ENCODE measurements at places on chromosomes 2 and 18.

GRCh38 chr2:113255140-113256070, 23.3 kb downstream of the PAX8 start:
- no peak for DNase-seq

DNA sequence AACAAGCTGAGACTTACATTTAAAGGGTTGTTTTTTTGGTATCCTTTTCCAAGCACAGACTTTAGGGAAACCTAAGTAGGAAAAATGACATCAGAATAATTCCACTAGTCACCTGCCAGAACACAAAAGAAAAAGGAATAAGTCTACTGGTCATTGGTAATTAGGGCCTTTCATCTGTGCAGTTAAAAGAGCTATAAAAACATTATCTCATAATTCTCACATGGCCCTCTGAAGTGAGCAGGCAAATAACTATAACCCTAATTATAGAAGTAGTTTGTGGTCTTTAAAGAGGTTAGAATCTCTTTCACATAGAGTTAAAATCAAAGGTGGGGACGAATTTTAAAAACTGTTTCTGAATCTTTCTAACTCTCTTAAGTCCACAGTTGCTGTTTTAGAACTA, 111.1 kb upstream of the B3GNT2 start:
- no peak for DNase-seq

DNA sequence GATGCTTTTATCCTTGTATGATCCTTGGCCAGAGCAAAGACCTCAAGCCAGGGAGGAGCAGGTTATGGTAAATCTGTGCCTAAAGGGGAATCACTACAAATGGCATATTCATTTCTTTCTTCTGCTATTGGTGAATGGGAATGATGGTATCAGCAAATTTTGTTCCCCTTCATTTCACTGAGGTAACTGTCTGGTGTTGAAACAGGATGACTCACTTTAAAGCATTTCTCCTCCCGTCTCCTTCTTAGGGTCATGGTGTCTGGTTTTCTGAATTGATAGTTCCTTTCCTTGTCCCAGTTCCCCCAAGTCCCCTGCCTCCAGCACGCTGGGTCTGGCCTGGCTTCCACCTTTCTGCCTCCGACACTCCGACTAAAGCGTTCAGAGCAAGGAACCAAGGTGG, 109.2 kb downstream of the MREG start:
- DNase-seq = no peak

- no peak for DNase-seq
Observed at GRCh38 chr2:86821842-86822241, 31.1 kb upstream of the CD8A start.

DNA sequence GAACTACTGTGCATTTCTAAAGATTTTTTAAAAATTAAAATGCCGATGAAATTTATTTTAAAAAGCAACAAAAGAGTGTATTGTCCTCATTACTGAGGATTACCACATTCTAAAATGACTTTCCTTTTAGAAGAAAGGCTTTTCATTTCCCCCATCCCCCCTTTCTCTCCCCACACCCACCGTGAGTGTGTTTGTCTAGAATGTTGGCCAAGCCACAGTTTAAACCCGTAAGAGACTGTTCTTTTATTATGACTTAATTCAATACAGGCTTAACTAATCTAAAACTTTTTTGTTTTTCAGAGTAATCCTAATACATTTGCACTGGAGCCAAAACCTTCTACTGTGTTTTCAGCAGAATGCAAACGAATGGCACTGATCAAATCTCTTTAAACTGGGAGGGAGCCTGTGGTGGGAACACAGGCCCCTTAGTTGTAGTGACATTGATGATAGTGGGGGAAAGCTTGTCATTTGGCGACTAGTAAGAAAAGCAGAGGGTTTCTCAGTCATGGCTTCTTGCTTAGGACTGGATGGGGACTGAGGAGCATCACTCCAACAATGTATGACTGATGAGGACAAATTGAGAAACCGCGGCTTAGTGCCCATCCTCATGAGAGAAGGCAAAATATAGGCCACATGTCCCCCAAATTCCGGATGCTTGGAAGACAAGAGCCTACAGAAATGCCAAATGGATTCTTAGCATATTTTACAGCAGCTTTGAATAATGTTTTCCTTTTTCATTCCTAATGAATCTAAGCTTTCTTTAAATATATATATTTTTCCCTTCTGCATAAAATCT, 154.0 kb upstream of the SMIM21 start:
- DNase-seq = peak; percentile 23

GRCh38 chr2:216789081-216789480, 70.8 kb downstream of the TNP1 start:
- no peak for DNase-seq

DNA sequence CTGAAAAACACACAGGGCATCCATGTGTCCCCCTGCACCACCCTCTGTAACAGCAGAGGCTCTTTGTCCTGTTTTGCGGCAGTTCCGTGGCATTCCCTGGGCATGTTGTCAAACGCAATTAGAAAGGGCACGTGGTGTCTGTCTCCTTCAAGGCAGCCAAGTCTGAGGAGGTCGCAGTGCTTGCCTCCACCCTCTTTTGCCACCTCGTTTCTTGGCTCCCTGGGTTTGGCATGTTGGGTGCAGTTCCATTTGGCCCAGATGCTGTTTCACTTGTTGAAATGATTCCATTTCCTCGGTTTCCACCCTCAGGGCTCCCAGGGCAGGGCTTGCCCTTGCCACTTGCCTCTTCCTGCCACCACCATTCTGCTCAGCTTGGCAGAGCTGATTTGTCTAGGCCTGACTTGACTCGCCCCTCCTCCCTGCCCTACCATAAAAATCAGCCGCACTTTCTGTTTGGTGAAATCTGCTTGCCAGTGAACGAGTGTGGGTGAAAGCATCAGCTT, 12.4 kb downstream of the CCL20 start:
- no peak for DNase-seq

GRCh38 chr2:69964353-69964841, 3.0 kb upstream of the ASPRV1 start:
- no peak for DNase-seq

- DNase-seq = no peak
Observed at GRCh38 chr2:10546975-10547391, 98.9 kb upstream of the ODC1 start.

DNA sequence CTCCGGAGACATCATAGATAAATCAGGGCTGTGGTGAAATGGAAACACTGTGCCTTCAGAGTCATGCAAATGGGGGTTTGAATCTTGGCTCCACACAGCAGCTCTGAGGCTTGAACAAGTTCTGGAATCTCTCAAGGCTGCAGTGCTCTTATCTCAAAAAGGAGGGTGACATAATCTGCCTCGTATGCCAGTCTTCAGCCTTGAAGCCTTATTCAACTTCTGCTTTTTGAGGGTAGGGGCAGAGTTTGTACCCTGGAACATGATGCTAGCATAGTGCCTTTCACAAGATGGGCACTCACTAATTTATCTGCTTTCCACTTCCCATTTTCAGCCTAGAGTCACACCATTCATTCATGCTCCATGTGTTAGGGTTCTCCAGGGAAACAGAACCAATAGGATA, 42.3 kb downstream of the GATA6 start:
- DNase-seq = no peak

DNA sequence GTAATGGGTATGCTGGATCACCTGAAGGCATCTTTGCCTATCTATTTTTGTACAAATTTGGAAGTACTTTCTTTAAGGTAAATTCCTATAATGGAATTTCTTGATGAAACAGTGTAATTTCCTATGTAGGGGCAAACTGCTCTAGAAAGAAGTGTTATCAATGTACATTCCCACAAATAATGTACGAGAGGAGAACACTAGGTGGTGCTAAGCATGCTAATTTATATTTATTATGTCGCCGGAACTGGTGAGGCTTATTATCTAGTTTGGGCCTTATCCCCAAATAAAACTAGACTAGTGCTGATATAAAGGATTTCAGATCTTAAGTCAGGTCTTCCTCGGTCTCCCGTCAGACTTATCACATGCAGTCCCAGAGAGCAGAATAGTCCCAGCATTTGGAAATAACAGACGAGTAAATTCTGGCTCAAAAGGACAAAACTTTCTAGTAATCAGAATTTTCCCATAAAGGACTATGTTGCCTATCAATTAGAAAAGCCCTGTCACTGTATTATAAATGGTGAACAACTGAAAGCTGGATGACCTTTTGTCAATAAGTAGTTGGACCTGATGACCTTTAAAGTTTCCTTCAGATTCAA, 86.9 kb upstream of the RBBP8 start:
- no peak for DNase-seq

DNA sequence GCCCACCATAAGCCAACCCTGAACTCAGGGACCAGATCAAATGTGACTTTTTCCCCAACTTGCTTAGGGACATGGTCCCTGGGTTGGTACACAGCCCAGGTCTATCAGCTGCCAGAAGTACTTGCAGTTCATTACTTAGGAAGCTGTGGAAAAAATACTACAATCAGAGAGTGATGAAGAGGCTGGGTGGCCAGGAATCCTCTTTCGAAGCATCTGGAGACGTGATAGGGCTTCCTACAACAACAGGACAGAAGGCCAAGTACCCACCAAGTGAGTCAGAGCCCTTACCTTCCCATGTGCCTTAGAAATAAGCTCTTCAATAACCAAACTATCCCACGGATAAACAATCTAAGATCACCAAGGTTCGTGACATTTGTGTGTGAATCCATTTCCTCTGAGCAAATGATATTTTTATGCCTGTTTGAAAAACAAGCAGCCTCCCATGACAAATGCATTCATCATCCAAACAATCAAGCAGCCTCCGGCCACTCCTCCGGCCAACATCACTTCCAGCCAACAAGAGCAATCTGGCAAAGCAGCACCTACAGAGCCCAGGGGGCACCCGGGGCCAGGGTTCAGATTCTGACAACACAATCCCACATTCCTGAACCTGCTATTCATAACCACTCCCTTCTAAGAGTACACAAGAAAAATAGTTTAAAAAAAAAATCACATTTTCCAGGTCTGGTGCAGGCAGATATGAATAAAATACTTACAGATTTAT, 26.4 kb downstream of the TBC1D8 start:
- DNase-seq = no peak

GRCh38 chr2:10033251-10034006, 9.9 kb upstream of the KLF11 start:
- no peak for DNase-seq

DNA sequence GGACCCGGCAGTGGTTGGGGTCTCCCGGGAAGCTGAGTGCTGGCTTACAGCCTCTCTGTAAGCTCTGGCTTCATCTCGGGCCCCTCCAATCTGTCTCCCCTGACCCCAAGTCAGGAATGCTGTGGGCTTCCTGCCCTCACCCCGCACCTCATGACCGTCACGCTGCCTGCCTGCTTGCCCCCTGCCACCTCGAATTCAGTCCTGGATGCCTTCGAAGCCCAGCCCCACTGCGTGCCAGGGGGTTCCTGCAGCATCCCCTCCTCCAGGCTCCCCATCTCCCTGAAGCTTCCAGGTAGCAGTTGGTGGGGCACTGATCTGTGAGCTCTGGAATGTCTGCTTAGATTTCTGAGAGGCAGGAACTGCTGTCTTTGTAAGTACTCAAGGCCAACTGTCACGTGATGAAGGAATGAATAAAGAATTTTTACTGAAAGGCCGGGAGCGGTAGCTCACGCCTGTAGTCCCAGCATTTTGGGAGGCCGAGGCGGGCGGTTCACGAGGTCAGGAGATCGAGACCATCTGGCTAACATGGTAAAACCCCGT, 6.5 kb downstream of the CLHC1 start:
- no peak for DNase-seq

Data from fibroblast of skin of left biceps (primary cell).